ENCODE measurements at places on chromosomes 2 and 18.

GRCh38 chr18:76838182-76838581, 15.8 kb downstream of the ZNF236 start:
- DNase-seq, result no peak

DNA sequence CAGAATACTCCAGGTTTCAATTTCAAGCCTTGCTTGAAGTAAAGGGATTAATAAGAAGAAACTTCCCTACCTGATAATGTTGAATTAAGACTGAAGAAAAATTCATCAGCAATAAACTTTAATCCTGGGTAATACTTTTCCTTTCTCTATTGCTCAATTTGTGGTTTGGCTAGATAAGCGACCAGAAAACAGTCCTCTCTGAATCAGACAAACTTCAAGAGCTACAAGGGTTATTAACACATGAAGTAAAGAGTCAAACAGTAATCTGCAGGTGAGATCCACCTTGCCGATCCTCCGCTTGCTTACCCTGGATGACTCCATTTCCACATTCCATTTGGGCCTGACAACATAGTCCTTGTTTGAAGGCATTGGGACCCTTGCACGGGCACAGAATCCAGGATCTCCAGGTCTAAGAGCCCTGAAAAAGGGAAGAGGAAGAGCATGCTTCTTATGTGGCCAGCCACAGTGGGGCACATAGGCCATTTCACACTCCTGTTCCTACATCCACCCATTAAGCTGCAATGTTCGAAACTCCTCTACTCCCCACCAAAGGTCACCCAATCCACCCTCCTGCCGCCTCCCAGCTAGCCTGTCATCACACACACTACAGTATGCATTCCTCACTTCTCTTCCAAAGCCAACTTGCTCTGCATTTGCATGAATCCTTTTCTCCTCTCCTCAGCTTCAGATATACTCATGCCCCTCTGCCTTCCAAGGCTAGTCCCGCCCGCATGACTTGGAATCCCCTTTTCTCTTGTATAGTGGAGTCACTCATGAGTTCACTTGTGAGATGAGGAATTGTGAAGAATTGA, 39.8 kb downstream of the IWS1 start:
- DNase-seq, result no peak

DNA sequence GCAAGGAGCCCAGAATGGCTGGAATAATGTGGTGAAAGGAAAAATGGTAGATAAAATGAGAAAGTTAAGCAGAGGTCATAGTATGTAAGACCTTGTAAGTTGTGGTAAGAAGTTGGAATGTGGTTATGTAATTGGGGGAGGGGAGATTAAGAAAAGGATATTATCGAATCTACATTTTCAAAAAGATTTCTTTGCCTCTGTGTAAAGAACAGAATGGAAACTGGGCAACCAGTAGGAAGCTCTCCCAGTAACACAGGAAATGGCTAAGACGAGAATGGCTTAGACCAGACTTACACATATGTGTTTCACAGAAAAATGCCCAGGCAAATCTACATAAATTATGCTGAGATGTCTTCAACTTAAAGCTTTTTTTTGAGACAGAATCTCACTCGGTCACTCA, 13.2 kb downstream of the MEMO1 start:
- DNase-seq, result no peak

DNA sequence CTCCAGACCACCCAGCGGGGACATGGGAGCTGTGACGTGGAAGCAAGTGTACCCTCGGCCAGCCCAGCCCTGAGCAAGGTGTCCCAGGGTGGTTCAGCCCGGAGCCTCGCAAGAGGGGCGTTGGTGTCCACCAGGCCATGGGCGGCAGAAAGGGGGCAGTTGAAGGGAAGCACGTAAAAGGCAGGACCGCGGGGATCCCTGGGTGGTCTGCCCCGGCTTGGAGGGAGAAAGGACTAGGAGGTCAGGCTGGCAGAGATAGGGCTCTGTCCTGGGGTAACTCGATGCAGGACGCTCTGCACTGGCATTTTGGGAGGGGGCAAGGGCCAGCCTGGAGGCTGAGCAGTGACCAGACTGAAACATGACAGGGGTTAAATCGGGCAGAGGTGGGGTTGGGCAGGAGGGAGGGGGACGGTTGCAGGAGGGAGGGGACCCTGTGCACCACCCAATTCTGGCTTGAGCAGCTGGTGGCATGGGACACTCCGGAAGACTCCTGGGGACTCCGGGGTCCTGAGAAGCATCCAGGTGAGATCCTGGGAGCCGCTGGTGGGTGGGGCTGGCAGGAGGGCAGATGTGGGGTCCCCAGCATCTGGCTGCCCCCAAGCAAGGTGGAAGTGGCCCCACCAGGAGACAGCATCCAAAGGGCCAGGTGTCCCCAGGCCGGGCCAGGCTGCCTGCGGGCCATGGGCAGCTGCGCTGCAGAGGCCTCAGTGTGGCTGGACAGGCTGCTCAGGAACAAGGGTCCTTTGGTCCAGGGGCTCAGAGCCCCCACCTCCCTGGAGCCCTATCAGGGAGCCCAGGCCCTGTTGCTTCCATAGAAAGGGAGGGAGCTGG, 46.8 kb upstream of the GPC1 start:
- DNase-seq, result no peak

DNA sequence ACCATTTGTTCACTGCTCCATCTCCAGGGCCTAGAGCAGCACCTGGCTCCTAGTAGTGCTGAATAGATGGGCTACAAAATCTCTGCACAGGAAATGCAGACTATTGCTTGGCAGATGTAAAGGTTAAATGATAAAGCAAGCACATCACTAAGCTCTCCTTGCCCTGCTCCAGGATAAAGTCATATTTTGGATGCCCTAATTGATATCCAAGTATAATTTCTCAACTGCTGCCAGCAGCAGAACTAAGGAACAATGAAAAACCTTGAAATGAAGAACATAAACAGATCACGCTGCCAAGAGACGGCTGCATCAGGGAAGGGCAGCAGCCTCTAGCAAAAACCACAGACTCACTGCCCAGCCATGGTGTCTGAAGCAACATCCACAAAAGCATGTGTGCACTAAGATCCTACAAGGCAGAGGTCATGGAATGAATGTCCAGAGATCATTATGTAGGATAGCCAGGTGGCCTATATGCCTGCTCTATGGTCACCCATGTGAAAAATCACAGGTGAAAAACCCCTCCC, 134.7 kb downstream of the TMEM163 start:
- DNase-seq, result no peak

- no peak for DNase-seq
Observed at GRCh38 chr2:188973641-188974040, 532 bp upstream of the COL3A1 start.

GRCh38 chr2:88855620-88856408, 164.3 kb downstream of the RPIA start:
- DNase-seq, result no peak

DNA sequence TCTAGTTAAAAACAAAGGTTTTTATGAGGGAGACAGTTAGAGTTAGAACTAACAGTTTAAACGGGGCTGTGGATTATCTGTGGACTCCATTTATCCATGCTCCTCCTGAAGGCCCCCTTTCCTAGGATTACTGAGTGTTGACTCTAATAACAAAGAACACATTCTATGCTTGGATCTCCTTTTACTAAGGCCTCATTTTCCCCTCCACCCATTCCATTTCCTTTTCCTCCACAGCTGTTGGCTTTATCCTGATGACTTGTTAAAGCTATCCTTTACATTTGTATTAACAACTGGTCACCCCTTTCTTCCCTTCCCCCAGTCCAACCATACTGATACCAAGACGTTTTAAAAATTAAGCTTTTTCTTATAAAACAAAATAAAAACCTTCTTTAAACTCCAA, 220.6 kb downstream of the SRBD1 start:
- no peak for DNase-seq

GRCh38 chr18:80154293-80154692, 45.2 kb downstream of the ADNP2 start:
- no peak for DNase-seq

DNA sequence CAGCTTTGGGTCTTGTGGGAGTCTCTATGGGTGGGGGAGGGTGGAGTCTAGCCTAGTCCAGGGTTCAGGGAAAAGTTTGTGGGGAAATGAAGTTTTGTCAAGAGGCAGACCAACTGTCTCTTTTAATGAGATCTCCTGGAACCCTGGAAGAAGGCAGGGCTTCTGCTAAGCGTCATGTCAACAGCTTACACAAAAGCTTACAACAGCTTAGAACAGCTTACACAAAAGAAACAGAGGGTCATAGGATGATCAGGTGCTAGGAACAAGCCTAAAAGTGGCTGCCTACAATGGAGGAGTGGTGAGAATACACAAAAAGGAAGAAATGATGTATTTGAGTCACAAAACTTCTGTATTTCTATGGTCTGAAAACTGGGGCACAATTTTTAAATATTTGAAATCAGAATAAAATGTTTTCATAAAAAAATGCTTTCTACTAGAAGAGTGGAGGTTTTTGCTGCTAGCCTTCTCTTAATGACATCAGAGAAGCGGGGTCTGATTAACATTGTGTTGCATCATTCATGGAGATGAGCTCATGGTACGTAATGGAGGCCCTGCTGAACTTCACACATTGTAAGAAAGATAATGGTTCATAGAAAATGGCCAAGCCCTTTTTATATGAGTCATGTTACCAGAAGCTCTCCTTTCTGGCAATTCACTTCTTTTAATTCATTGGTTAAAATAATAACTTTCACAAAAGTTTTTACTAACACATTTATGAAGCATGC, 351.0 kb downstream of the PIK3C3 start:
- DNase-seq, result no peak

DNA sequence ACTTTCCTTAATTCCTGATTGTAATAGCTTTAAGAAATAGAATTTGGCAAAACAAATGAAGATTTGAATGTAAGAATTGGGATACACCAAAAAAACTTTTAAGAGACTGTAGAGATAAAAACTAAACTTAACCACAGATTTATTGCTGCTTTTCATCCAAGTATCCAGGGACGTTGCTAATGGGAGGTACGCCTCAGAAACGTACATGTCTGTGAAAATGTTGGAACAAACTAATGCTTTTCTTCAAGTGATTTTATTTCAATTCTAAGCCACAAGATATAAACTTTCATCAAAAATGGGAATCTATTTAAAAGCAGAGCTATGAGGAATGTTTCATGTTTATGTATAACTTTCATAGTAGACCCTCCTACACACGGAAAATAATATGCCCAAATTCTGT, 66.3 kb downstream of the ARHGAP15 start:
- DNase-seq, result no peak

- DNase-seq, result no peak
Observed at GRCh38 chr2:203396667-203397066, 68.5 kb downstream of the ABI2 start.

- DNase-seq, result no peak
Observed at GRCh38 chr2:196990092-196990491, 63.6 kb upstream of the PGAP1 start.

DNA sequence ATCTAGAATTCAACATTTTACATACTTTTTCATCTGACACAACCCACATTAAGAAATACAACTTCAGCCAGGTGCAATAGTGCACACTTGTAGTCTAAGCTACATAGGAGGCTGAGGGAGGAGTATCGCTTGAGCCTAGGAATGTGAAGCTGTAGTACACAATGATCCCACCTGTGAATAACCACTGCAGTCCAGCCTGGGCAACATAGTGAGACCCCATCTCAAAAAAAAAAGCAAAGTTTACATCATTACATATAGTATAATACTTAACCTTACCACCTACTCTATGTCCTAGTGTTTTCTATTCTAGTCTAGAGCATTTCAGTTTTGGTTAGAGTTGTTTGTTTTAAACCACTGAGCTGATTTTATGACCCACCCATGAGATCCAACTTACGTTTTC, 86.5 kb upstream of the FAM117B start:
- DNase-seq, result no peak

DNA sequence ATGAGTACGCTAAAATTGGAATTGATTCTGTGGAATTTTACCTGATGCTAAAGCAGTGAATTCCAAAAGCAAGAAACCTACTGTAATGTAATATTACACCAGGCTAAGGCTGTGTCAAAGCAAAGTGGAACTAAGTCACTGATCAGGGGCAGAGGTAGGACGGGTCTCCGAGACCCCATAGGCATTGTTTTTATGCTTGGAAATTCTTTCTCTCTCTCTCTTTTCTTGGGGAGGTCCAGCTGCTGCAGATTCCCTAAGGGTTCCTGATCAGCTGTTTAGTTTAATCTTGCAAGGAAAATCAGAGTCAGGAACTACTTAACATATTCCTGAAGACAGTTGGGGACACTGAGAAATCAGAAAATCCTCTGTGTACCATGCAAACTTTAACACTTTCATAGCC, 220.2 kb downstream of the SRBD1 start:
- no peak for DNase-seq

DNA sequence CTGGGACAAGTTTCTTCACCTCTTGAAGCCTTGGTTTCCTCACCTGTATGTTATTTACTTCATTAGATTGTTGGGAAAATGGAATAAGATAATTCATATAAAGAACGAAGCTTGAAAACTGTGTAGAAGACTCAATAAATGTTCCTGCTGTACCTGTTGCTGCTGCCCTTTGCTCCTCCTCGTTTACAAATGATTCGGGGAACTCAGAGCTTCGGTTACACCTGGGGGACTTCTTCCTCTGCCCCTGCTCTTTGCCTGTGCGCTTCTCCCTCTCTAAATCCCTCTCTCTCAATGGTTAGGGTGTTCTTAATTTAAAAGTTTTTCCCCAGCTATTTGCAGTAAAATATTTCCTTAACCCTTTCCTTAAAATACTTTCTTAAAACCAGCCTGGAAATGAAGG, 3.3 kb upstream of the RMDN2 start:
- no peak for DNase-seq

DNA sequence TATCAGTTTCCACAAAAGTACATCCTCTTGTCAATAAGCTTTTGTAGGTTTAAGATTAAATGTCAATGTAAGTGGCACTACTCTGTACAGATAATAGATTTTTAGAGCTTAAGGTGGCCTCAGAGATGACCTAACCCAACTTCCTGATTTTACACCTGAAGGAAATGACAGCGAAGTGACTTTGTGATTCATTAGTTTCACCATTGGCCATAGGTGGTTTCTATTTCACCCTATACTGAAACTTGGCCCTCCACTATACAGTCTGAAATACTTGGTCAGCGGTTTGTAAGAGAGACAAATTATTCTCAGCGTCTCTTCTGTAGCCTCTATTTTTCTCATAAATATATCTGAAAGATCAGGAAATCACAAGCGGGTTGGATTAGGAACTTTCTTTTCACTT, 330.4 kb upstream of the FAM98A start:
- DNase-seq, result no peak

GRCh38 chr18:59715966-59716369, 18.7 kb upstream of the CCBE1 start:
- no peak for DNase-seq

- DNase-seq, result no peak
Observed at GRCh38 chr2:133253793-133254192, 314.5 kb downstream of the NCKAP5 start.

- no peak for DNase-seq
Observed at GRCh38 chr18:76453932-76454331, 41.1 kb downstream of the ZNF516 start.

- DNase-seq, result no peak
Observed at GRCh38 chr18:23240609-23240930, 105.3 kb downstream of the CABLES1 start.

Measured in GOT3 (cell line).